ENCODE measurements at places on chromosomes 2 and 18. TPM values are rescaled to one million over a fixed set of nuclear protein-coding genes. Genes with fewer than 3 reads are reported as not detected.

DNA sequence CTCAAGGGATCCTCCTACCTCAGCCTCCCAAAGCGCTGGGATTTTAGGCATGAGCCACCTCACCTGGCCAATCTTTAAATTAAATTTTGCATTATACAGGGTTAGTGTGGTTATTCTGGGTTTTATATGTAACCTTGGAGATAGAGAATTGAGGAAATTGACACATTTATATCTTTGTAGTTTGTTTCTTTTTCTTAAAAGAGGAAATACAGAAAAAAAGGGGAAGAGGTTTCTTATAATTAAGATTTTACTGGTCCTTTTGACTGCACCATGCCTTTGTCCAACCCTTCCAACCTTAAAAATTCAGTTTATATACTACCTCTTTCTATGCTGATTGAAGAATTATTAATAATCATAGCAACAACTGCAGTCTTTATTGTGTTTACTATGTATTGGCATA, 210.1 kb upstream of the STON1 start:
- DNase-seq = no peak

- DNase-seq = no peak
Measured at GRCh38 chr2:43183743-43184142, 42.7 kb downstream of the ZFP36L2 start.

DNA sequence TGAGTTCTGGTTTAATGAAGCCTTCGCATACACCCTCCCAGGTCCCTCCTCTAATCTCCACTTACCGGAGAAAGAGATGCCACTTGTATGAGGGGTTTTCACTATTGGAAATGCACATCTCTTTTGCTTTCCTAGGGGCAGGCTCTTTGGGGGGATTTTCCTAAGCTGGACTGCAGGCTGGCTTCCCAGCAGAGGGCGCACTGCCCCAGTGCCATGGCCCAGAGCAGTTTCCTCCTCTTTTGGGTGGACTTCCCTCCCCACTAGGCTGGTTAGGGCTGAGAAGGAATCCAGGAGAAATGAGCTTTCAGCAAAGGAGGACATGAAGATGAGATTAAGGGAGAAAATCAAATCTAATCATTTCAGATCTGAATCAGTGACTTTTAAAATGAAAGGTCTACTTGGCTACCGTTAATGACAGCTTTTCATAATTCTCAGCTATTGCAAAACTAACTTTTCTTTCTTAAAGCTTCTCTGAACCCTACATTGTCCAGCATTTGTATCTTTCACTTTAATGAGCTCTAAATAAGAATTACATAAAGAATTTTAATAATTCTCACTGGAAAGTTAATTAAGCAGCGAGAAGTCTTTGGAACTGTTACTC, 784.1 kb upstream of the FANCL start:
- no peak for DNase-seq

DNA sequence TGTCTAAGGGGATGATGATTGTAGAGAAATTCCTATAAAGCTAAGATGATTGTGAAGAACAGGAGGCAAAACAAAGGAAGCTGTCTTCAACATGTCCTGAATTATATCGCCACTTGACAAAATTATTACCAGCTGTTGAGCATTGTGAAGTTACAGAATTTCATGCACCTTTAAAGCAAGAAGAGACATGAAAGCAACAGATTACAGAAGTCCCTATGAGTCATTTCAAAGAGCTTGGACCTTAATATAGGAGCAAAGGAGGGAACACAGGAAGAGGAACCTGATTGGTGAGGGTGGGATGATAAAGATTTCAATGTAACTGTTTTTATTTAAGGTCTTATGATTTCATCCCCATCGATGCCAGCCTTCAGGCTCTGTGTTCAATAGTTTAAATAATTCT, 526.9 kb upstream of the HNMT start:
- no peak for DNase-seq

GRCh38 chr2:171478345-171478744, 43.9 kb upstream of the CYBRD1 start:
- no peak for DNase-seq

DNA sequence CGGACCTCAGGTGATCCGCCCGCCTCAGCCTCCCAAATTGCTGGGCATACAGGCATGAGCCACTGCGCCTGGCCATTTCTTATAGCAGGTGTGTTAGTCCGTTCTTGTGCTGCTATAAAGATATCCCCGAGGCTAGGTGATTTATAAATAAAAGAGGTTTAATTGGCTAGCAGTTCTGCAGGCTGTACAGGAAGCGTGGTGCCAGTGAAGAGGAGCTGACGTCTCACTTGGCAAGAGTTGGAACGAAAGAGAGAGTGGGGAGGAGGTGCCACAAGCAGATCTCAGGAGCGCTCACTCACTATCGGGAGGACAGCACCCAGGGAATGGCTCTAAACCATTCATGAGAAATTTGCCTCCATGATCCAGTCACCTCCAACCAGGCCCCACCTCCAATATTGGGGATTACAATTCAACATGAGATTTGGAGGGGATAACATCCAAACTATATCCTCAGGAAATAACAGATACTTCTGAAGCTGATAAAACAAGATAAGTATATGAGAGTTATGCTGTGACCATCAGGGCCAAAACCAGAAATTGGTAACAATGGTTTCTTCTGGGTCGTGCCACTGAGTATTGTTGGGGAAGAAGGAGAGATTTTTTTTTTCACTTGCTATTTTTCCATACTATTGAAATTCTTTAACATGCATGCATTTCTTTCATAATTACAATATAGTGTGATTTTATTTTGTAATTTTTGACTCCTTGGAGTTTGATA, 7.4 kb upstream of the RMC1 start:
- DNase-seq = no peak

UGT1A10 gene
- polyA plus RNA-seq = not detected

REEP1 gene
- 76.7 TPM for polyA plus RNA-seq

ADAM23 gene
- polyA plus RNA-seq = 10.8 TPM

POTEJ gene
- polyA plus RNA-seq = 0.06 TPM

DAW1 gene
- polyA plus RNA-seq = 0.08 TPM

IL1RN gene
- polyA plus RNA-seq = 0.49 TPM

Measured in forelimb muscle (tissue), 1 donor.